ENCODE measurements at places on chromosomes 12 and 14.

DNA sequence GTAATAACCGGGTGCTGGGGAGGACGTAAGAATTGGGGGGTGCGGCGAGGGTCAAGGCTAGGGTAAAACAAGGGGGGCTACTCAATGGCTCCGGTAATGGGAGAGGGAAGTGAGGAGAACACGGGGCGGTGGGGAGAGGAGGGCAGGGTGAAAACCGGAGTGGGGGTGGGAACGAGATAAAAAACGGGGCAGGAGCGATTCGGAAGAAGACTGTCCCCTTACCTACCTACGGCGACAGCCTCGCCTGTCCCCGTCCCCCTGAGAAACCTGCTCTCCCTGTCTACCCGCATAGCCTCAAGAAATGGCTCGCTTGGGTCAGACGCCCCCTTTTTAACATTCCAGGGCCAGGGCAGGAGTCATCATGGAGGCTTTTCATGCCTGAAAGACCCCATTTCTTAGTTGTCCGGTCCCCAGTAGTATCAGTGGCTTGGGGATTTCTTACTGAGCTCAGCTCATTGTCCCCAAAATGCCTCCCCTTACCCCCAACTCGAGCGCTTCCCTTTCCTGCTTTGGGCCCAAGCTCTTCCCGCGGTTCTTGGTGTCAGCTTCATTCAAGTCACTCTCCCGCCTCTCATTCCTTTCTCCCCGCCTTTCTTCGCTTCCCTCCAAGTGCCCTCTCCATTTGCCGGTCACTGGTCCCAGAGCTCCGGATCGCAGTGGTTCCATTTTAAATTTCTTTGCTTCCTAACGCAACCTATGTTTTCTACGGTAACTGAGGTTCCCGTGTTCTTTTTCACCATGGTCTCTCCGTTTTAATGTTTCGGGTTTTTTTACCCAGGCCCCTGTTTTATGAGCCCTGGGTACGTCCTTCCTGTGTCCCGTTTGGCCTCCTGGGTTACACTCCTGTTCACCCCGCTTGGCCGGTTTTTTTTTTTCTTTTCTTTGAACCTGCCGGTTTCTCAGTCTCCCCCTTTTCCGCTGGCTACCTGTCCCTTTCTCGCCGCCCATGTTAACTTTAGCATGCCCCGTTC lies 1.2 kb upstream of the WSB2 start:
- peak; percentile 42 for DNase-seq

GRCh38 chr12:1794440-1795090 lies 25.8 kb upstream of the LRTM2 start:
- DNase-seq = no peak

- no peak for DNase-seq
These were observed 308.0 kb downstream of the SLC6A15 start for GRCh38 chr12:84604551-84604950.

DNA sequence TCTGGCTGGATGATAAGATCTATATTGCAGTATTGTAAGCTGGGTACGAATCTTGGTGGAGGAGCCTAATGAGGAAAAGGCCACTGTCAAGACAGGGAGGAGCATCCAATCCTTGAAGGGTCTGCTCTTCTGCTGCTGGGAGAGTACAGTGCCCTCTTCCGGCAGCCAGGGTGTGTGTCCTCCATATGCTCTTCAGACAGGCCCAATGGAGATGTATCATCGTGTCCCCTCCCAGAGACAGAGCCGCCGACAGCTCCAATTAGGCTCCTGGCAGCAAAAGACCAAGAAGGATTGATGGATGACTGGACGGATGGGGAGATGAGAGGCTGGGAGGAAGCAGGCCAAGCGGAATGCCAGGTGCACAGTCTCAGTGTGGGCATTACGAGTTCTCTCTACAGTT lies 51.6 kb upstream of the PIWIL1 start:
- DNase-seq = no peak

- no peak for DNase-seq
These were observed 2.0 kb downstream of the DENND5B start for GRCh38 chr12:31588976-31589375.

- DNase-seq = no peak
These were observed 105.6 kb downstream of the GPR135 start for GRCh38 chr14:59359431-59360124.

DNA sequence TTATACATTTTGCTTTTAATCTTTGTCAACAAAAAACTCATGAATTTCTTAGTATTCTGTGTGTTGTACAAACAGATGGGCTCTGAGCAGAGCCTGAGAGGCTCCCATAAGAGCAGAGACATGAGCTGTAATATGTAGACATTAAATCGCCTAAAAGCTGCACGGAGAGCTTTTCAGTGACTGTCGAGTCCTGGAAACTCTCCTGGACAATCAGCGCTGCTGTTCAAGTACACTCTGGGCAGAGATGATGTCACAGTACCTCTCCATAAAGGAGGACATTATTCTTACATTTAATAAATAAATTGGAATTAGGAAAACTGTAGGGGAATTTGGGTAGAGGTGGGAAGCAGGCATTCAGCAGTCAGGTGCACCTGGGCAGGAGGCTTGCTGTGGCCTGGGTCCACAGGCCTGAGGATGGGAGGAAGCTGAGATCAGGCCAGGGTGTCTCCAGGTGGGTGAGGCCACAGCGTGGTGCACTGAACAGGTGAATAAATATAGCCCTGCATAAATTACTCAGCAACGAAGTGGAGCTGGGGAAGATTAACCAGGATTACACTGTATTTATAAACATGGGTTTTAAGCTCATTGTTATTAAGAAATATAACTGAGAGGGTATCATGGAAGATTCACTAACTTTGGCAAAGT lies 13.3 kb upstream of the TCL1A start:
- no peak for DNase-seq

GRCh38 chr12:25761356-25761755 lies 197.1 kb upstream of the RASSF8 start:
- no peak for DNase-seq

DNA sequence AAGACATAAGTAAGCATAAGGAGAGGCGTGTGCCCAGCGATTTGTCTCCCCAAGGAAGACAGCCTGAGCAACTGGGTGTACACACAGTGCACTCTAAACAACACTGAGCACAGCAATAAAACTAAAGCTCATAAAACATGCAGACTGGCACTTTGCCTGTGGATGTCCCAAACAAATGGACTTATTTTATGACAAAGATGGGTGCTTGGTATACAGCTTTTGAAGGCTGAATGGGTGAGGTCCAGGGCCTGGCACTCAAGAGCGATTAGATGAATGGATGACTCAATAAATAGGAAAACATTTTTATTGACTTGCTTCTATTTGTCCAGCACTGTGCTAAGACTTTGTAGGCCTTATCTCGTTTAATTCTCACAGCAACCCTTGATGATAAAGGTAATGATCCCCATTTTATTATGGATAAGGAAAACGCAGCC lies 28.5 kb downstream of the LGMN start:
- DNase-seq = no peak

DNA sequence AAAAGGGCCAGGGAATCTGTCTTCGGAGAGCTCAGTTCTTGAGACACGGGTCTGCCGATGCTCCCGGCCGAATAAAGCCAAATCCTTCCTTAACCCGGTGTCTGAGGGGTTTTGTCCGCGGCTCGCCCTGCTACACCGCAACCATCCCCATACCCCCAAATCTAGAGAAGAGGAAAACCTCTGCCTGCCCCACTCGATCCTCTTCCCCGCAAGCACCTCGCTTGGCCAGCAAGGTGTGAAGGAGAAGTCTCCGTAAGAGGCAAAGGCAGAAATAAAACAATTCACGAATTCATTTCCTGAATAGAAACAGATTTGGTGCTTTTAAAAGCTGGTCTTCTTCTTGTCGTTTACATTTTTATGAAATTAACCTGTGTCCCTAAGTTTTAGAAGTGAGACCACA lies 67.3 kb upstream of the GALNT9 start:
- no peak for DNase-seq

GRCh38 chr12:122042910-122043309 lies 21.2 kb downstream of the BCL7A start:
- DNase-seq = no peak

DNA sequence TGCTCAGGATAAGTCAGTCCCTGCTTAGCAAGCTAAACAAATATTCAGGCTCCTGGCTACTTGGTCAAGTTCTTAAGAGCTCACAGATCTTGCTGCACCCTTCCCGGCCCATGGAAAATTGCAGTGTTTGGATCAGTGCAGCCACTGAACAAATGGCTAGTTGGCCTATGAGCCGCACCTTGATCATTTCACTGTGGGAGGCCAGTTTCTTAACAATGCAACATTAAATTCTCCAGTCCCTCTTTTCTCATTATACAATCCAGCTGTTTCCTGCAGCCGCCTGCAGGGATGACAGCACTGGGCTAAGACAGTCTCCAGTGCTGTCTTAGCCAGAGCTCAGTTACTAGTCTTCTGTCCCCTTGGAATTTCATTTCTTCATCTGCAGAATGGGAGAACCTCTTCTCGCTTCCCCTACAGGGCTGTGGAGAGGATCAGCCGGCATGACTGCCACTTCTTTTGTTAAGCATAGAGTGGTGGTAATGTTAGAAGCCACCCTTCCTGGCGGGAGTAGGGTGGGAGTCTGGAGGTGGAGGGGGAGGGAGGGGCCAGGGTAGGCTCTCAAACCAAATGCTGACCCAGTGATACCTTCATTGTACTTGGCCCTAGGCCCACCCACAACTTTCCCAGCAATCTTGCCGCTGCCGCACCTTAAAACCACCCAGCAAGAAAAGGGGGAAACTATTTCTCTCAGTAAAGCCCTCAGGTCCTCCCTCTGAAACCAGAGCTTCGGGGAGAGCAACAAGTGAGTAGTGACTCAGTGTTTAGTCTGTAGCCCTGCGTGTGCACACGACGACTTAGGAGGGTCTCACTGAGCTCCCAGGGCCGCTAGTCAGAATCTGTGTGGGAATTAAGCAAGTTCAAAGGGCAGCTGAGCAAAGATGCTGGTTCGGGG lies 145.7 kb downstream of the NUAK1 start:
- no peak for DNase-seq

- DNase-seq = no peak
These were observed 272.4 kb upstream of the RTL1 start for GRCh38 chr14:101175731-101176534.

- DNase-seq = no peak
These were observed 71.8 kb downstream of the ZNF664 start for GRCh38 chr12:124044809-124045321.

GRCh38 chr14:77158882-77159255 lies 17.3 kb upstream of the ZDHHC22 start:
- DNase-seq = no peak

DNA sequence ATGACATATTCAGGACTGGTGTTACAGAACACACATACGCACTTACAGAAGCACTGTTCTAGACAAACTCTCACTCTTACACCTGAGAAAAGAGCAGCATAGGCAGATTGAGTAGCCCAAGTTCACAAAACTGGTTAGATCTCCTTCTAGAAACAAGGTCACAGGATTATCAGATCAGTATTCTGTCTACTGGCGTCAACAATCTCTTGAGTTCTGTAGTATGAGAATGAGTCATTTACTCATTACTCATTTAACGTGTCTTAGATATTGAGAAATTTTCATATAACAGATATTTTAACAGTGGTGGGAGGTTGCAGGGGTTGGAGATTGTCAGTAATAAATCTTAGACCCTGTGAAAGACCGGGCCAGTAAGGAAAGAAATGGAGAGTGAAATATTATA lies 2.8 kb upstream of the TSPAN8 start:
- no peak for DNase-seq

- no peak for DNase-seq
These were observed 2.4 kb downstream of the C14orf180 start for GRCh38 chr14:104582005-104582404.

GRCh38 chr14:99189201-99189801 lies 82.7 kb downstream of the BCL11B start:
- peak; percentile 34 for DNase-seq

- DNase-seq = no peak
These were observed 50.1 kb upstream of the LIMA1 start for GRCh38 chr12:50333441-50333840.

GRCh38 chr14:57487771-57488170 lies 5.9 kb downstream of the CCDC198 start:
- no peak for DNase-seq

- DNase-seq = no peak
These were observed 1.7 kb downstream of the LARP4 start for GRCh38 chr12:50402264-50403000.

DNA sequence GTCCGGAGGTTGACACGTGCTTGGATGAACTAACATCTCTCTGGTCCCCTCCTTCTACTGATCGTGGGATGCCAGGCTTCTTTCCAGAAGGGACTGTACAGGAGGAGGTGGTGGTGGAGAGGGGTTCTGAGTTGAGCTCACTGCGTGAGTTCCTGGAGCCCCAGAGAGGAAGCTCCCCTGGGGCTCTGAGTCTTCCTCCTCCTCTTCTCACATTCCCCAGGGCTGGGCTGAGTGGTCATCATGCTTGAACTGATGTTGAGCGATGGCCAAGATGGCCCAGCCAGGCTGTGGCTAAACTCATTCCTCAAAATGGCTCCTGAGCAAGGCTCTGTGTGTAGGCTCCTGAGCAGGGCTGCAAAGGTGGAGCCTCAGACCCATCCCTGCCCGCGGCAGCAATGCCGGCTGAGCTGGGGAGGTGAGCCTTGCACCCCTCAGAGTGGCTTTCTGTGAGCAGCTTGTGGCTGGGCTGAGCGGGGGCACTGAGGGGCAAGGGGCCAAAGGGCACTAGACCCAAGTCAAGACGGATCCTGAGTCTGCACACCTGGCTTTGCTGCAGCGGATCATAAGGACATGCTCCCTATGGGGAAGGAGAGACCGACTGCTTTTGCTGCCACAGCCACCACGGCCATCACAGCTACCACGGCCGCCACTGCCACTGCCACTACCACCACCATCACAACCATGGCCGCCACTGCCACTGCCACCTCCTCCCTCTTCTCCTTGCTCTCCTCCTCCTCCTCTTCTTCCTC lies 35.4 kb downstream of the MEG3 start:
- no peak for DNase-seq

GRCh38 chr12:132623072-132623869 lies 4.7 kb downstream of the P2RX2 start:
- no peak for DNase-seq

GRCh38 chr12:130433834-130434233 lies 96.1 kb downstream of the PIWIL1 start:
- DNase-seq = no peak

- DNase-seq = no peak
These were observed 34.7 kb downstream of the FBXL14 start for GRCh38 chr12:1559676-1560091.

DNA sequence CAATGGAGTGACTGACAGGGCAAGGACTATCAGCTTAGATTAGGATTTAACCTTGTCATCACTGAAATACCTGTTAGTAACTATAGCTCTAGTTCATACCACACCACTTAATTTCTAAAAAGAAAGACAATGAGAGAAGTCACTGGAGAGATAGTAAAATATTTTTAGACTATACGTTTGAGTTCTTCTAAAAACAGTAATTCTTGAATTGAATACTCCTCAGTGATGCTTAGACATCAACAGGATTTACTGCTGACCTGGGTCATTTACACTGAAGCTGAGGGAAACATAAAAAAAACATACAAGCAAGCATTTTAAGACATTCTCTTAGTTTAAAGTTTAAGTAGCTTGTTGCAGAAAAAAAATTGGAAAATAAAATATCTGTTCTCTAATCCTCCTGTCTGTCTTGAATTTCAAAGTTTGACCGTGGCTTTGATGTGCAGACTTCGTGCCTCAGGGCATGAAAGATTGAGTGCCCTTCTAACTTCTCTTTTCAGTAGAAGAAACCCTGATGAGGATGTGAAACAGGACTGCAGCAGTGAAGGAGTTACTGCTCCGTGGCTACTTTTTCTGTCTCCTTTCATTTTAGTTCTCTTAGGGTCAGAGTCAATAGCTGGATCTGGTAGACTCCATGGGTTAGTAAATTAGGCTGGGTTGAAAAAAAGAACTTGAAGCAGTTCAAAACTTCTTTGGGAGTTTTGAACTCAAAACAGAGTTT lies 172.2 kb downstream of the PTPRO start:
- DNase-seq = no peak

- DNase-seq = no peak
These were observed 322.3 kb downstream of the DAD1 start for GRCh38 chr14:22266683-22267082.
